Activated T-helper 1 cell treated with anti-CD3 and anti-CD28 coated beads, Interleukin-2, amount 50 U/mL, for 16 hours (primary cell): ENCODE measurements at places on chromosomes 4 and X.

DNA sequence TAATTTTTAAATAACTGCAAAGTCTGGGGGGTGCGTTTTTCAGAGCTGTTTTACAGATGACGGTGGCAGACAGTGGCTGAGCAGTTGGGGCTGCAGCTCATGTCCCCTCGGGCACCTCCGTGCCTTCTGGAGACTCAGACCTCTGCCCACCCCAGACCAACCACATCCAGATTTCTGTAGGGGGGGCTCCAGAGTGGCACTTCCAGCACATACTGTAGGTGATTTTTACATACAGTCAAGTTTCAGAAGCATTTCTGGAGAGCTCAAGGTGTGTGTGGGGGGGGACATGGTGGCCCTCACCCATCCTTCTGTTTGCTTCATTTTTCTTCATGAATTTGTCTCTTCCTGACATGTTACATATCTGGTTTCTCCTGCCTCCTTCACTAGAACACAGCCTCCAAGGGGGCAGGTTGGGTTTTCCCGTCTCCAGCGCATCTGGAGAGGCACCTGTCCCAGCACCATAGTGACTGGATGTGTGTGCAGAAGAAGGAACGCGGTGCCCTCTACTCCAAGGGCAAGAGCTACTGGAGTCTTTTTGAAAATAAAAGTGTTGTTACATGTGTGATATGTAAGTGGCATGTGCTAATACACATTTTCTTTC, 37.5 kb downstream of the TMEM271 start:
- DNase-seq, result no peak

DNA sequence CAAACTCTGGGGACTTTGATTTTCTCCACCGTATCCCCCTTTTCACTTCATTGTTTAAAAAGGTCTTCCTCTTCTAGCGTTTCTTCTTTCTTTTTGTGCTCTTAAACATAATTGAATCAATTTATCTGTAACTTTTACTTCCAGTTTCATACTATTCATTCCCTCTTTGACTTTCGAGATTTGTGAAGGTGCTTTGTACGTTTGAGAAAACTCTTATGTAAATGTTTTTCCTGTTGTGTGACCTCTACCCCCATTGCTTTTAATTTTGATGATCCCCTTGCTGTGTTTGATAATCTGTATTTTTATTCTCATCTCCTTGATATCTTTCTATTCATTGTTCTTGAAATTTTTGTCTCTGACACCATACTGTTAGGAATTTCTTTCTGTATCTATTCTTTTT, 4.8 kb downstream of the USP38 start:
- DNase-seq, result no peak

GRCh38 chr4:169690787-169691186, 67.0 kb downstream of the HPF1 start:
- no peak for DNase-seq

GRCh38 chr4:70715097-70715496, 6.7 kb upstream of the RUFY3 start:
- no peak for DNase-seq

DNA sequence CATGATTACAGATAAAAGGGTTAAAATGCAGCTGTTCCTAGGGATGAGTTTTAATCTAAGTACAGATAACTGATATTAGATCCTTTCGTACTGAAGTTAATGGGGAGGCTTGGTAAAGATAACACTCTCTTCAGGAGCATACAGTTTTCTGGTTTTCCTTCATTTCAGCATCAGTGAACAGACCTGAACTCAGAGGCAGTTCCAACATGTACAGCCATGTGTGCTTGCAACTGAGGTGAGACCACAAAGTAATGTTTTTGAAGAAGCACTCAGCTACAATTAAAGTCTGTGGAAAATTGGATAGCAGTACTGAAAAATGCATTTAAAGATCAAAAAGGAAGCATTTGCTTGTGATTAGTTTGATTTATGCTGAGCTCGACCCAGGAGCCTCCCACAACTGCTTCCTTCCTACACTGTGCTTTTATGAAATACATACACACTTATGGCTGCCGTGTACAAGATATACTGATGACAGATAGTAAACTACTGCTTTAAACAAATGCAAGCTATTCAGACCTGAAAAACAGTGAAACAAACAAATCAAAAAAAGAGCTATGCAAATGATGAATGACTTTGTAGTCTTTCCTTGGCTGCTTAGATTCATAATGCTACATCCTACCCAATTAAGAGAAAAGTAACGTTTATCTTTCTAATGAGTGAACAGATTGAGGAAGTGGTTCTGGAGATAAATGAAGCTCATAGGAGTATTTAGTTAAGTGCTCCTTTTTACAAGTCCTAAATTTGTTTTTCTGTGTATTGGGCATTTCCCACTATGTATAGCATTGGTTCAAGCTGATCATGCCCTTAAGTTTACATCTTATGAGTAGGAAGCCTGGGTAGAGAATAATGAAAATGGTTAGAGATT, 68.4 kb downstream of the PDLIM5 start:
- DNase-seq, result no peak

DNA sequence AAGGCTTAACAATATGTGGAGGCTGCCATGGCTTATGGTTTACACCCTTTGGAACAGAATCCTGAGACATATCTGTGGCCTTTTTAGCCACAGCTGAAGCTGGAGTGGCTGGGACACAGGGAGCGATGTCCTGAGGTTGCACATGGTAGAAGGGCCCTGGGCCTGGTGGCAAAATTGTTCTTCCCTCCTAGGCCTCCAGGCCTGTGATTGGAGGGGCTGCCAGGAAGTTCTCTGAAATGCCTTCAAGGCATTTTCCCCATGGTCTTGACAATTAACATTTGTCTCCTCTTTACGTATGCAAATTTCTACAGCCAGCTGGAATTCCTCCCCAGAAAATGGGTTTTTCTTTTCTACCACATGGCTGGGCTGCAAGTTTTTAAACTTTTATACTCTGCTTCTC, 39.1 kb upstream of the MAGEA8 start:
- no peak for DNase-seq

- no peak for DNase-seq
These were observed 82.0 kb downstream of the PLS3 start for GRCh38 chrX:115642895-115643530.

GRCh38 chr4:127162741-127163140, 470.0 kb upstream of the INTU start:
- no peak for DNase-seq

DNA sequence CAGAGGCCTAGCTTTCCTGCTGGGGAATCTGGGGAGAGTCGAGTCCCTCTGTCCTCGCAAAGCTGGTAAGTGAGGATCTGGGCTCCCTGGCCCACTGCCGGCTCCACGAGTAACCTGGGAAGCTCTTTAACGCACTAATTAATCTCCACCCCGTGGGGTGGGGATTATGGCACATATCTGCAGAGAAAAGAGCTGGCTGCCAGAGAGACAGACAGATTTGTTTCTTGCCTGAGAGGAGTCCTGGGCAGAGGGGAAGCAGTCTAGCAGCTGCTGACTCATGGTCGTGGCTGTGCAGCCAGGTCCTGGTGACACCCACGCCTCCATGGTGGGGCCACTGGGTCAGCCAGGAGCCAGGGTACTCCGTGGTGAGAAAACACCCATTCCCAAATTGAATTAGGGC, 14.0 kb downstream of the SORCS2 start:
- no peak for DNase-seq

DNA sequence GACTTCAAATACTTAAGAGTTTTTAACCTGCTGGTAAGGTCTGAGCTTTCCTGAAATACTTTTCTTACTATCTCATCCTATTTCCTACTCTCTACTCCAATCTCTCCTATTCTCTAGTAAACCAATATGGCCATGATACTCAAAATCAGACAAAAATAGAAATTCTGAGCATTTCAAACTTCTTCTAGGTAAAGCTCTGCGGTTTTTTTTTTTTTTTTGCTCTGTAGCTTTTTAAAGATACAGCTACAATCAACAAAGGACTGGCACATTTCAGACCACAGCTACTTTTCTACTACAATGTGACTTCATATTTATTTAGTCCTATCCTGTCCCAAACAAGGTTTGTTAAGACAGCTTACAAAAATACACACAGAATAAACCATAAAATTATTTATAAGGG, 31.1 kb downstream of the MAML3 start:
- no peak for DNase-seq

DNA sequence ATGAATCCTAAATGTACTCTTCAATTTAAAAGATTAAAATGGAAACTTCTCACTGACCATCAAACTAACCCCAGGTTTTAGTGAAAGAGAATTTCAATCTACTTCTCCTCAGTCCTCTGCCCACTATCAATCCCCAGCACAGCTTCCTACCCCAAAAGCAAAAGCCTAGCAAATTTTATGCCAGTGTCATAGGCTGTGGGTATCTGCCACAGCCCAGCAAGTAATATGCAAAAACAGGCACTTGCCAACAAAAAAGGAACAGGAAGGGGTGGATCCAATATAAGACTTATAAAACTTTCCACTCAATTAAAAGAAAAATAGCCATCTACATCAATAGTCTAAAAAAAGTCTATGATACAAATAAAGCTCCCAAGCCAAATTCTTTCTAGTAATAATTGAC, 22.3 kb downstream of the CAMK2D start:
- DNase-seq, result no peak

GRCh38 chrX:107484002-107484726, 34.7 kb downstream of the FRMPD3 start:
- no peak for DNase-seq

DNA sequence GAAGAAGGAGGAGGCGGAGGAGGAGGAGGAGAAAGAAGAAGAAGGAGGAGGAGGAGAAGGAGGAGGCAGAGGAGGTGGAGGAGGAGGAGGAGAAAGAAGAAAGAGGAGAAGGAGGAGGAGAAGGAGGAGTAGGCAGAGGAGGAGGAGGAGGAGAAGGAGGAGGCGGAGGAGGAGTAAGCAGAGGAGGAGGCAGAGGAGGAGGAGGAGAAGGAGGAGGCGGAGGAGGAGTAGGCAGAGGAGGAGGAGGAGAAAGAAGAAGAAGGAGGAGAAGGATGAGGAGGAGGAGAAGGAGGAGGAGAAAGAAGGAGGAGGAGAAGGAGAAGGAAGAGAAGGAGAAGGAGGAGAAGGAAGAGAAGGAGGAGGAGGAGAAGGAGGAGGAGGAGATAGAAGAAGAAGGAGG, 19.9 kb downstream of the MRFAP1 start:
- no peak for DNase-seq

DNA sequence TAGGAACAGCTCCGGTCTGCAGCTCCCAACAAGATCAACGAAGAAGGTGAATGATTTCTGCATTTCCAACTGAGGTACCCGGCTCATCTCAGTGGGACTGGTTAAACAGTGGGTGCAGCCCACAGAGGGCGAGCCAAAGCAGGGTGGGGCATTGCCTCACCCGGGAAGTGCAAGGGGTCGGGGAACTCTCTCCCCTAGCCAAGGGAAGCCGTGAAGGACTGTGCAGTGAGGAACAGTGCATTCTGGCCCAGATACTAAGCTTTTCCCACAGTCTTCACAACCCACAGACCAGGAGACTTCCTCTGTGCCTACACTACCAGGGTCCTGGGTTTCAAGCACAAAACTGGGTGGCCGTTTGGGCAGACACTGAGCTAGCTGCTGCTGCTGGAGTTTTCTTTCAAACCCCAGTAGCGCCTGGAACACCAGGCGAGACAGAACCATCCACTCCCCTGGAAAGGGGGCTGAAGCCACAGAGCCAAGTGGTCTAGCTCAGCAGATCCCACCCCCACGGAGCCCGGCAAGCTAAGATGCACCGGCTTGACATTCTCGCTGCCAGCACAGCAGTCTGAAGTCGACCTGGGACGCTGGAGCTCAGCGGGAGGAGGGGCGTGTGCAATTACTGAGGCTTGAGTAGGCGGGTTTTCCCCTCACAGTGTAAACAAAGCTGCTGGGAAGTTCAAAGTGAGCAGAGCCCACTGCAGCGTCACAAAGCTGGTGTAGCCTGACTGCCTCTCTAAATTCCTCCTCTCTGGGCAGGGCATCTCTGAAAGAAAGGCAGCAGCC, 84.6 kb downstream of the THOC2 start:
- no peak for DNase-seq

DNA sequence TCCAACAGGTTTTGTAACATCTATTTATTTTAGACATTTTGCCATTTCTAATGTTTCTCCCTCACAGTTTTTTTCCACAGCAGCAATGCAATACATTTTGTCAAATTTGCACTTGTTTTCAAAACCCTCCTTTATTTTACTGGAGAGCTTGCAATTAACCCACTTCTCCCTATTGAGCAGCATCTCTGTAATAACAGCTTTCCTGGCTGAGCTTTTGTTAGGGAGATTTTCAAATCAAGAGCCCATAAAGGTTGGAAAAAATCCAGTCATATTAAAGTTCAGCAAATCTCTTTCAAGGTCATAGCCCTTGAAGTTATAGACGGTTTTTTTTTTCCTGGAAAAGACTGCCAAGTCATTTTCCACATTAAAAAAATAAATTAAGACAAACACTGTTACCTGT, 450.6 kb upstream of the TENM3 start:
- DNase-seq, result no peak

- no peak for DNase-seq
These were observed 43.5 kb upstream of the PDE5A start for GRCh38 chr4:119672086-119672485.
